Fibroblast of the aortic adventitia (primary cell): ENCODE measurements at places on chromosomes 16 and 17.
A peak's percentile ranks its signal among the peaks of the same experiment; 100 is the strongest.

GRCh38 chr16:57021757-57022156 lies 32.4 kb downstream of the NLRC5 start:
- DNase-seq: no peak

DNA sequence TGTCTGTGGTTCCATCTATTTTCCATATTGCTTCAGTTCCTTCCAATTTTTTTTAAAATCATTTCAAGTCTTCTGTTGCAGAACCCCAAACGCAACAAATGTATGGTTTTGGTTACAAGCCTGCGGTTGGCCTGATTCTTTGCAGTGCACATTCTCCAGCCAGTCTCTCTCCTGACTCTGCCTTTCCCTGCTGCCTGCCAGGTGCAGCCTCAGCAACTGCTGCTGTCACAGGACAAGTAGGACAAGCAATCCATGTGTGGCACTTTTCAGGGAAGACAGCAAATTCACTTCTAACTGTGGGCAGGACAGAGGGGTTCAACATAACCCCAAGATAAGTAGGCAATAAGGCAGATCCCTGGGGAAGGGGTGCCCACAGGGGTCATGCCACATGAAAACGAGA lies 24.2 kb downstream of the EMP2 start:
- no peak for DNase-seq

DNA sequence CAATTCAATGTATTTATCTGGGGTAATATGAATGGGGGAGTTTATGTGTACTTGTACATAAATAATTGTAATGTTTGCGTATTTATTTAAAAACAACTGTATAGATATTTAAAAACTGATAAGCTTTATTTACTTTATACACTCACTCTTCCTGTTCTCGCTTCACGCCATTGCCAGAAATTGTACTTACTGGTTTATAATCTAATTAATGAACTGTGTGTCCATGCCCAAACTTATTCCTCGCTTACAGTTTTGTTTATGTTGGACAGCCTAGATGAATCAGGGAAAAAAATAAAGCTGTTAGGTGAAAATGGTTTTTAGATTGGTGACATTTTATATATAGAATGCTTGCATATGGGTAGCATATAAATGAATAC lies 30.8 kb downstream of the AATF start:
- DNase-seq: no peak

GRCh38 chr16:3992297-3993051 lies 112.0 kb upstream of the CREBBP start:
- no peak for DNase-seq

DNA sequence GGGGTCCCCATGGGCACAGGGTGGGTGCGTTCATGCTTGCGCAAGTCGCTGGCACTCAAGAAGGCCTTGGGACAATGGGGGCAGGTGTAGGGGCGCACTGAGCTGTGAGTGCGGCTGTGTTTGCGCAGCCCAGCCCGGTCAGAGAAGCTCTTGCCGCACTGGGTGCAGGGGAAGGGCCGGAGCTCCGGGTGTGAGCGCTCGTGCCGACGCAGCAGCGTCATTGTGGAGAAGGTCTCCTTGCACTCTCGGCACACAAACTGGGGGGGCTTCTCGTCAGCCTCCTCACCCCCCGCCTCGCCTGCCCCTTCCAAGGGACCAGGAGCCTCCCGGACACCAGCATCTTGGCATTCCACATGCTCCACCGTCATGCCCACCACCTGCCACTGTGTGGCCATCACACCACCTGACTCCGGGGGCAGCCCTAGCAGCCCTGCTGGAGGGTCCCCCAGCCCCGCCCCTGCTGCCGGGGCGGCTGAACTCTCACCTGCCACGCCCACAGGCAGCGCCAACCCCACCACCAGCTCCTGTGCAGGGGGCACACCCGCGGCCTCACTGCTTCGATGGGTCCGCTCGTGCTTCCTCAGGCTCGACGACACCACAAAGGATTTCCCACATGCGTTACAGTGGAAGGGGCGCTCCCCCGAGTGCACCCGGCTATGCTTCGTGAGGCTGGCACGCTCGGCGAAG lies 12.8 kb downstream of the ZNF668 start:
- no peak for DNase-seq

- no peak for DNase-seq
These were observed 185.0 kb upstream of the ZNF469 start for GRCh38 chr16:88197481-88198456.

GRCh38 chr16:4389051-4389955 lies 17.7 kb downstream of the VASN start:
- no peak for DNase-seq

GRCh38 chr17:55500103-55500502 lies 11.1 kb downstream of the SMIM36 start:
- no peak for DNase-seq

GRCh38 chr16:62035115-62036092 lies 834 bp downstream of the CDH8 start:
- no peak for DNase-seq

DNA sequence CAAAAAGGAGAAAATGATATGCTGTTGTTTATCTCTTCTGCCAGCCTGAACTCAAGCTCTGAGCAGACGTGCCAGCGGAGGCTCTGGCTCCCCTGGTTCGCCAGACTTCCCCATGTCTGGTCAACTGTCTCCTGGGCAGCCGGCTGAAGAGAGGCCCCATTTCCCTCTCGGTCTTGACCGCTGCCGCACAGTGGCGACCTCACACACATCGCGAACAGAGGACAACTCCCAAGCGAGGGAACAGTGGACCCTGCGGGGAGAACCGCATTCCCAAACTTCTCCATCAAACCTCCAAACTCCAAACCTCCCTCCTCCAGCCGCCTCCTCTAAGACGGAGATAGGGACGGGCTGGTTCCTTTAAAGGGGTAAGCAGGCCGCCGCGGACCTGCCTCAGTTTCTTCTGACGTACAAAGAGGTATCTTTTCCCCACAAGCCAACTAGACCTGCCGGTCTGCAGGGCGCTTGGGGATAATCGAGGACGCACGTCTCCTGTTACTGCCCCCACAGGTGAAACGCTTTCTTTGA lies 24.9 kb upstream of the RFFL start:
- DNase-seq: peak; percentile 49

GRCh38 chr17:66947311-66947710 lies 17.2 kb upstream of the CACNG4 start:
- no peak for DNase-seq

GRCh38 chr17:8300627-8301242 lies 5.5 kb upstream of the SLC25A35 start:
- DNase-seq: peak; percentile 67

DNA sequence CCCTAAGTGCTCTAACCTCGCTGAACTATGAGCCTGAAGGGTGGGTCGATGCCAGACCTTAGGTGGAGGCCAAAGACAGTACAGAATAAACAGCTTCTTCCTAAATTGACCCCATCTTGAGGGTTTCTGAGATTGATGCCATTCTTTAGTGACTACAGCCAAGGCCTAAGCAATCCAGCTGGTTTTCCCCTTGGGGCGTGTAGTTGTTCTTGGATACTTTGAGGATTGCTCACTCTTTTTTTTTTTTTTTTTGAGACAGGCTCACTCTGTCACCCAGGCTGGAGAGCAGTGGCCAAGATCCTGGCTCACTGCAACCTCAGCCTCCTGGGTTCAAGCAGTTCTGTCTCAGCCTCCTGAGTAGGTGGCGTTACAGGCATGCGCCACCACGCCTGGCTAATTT lies 2.0 kb downstream of the OVCA2 start:
- peak; percentile 76 for DNase-seq

DNA sequence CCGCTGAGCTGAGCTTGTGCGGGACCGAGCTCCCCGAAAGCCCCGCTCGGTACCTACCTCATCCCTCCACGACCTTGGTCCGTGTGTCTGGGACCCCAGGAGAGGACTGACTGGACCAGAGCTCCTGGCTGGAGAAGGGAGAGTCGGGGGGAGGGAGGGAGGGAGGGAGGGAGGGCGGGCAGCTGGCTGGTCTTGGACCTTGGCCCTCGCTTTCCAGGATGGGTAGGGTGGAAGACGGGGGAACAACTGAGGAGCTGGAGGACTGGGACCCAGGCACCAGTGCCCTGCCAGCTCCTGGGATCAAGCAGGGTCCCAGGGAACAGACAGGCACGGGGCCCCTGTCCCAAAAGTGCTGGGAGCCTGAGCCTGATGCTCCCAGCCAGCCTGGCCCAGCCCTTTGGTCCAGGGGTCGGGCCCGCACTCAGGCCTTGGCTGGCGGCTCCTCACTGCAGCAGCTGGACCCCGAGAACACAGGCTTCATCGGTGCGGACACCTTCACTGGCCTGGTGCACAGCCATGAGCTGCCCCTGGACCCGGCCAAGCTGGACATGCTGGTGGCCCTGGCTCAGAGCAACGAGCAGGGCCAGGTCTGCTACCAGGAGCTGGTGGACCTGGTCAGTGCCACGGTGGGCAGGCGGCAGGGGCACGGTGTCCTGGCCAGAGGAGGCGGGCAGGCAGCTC lies 553 bp downstream of the RHBDL1 start:
- DNase-seq: no peak

- no peak for DNase-seq
These were observed 388.5 kb upstream of the CA10 start for GRCh38 chr17:52546990-52547389.

DNA sequence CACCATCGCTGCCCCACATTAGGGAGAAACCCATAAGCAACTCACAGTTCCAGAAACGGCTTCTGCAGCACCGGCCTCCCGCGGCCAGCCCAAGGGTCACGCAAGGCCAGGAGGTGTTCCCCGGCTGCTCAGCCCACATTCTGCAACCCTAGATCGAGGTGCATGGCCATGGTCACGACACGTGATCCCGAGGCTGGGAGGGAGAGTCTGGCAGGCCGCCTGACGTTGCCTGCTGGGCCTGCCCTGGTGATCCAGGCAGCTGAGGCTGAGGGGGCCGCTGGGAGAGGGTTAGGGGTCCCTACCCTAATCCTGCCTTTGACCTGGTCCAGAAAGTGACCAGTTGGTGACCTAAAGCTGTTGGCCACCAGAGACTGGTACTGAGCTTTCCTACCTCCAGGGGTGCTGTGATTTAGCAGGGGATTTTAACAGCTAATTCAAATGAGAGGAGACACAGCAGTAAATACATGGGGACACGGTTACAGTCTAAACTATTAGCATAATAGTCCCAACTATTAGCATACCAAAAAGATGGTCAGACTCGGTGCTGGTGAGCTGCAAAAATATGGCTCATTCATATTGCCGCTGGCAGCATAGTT lies 97.4 kb upstream of the CIBAR2 start:
- DNase-seq: no peak

DNA sequence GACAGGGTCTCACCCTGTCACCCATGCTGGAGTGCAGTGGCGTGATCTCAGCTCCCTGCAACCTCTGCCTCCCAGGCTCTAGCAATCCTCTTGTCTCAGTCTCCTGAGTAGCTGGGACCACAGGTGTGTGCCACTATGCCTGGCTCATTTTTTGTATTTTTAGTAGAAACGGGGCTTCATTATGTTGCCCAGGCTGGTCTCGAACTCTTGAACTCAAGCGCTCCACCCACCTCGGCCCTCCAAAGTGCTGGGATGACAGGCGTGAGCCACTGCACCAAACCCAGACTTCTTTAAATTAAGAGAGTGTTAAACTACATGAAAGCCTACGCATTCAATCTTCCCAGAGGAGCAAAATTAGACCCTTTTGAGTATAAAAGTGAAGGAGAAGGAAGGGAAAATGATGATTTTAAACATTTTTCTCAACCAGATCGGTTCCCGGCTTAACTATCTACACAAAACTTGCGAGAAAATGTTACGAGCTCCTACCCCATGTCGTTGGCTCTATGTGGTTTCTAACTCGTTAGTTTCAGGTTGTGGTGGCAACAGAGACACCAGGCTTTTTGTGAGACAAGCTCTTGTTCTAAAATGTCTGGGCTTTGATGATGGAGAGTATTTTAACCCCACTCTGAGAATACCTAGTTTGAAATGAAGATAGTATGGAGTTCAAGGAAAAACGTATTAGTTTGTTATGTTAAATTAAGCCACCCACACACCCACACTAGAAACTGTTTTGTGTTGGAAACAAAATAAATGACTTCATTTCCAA lies 26.3 kb downstream of the STAT5B start:
- DNase-seq: no peak

DNA sequence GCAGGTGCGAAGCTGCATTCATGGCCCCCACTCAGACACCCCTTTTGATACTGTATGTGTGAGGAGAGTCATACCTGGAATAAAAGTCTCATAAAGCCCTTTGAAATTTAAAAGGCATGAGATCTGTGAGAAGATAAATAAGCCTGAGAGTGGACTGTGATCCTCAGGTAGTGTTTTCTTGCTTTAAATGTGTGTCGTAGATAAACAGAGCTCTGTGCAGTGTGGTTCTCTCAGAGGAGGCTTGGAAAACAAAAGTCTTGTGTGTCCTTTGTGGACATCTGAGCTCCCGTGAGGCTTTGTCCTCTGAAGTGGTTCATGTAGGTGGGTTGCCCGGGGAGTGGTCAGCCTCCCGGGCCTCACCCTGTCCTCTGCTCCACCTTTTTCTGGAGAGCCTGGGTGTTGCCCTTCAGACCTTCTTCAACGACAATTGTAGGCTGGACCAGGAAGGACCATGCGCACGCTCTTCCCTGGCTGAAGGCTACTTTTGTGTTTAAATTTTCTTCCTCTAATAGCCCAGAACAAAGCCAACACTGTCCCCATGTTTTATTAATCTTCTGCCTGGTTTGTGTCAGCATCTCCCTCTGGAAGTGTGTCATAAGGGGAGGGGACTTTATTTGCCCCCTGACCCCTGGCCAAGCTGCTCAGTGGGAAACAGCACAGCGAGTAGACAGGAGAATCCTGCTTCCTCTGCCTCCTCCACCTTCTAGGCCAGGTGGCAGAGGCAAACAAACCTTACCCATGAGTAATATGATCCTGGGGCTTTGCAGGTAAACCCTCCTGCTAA lies 151.2 kb downstream of the MSI2 start:
- no peak for DNase-seq

- no peak for DNase-seq
These were observed 208.5 kb downstream of the STX8 start for GRCh38 chr17:9367156-9367555.

- no peak for DNase-seq
These were observed 41.9 kb downstream of the PIGL start for GRCh38 chr17:16258901-16259300.

GRCh38 chr17:6096201-6097004 lies 26.2 kb downstream of the WSCD1 start:
- DNase-seq: no peak

DNA sequence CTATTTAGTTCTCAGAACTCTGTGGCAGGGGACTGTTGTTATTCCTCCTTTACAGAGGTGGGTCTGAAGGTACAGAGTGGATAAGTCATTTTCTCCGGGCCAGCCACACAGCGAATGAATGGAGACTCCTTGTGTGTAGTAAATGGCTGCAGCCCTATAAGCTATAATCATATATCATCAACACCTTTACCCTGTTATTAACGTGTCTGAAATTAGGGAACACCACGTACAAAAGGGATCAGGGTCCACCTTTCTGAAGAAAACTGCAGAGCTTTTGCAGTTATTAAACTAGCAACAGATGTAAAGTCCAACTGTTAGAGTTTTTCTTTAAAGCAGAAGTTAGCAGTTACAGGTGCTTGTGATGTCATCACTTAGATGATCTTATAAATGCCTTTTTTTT lies 696.7 kb downstream of the MAF start:
- no peak for DNase-seq

GRCh38 chr17:48756830-48757251 lies 28.3 kb upstream of the HOXB13 start:
- no peak for DNase-seq

DNA sequence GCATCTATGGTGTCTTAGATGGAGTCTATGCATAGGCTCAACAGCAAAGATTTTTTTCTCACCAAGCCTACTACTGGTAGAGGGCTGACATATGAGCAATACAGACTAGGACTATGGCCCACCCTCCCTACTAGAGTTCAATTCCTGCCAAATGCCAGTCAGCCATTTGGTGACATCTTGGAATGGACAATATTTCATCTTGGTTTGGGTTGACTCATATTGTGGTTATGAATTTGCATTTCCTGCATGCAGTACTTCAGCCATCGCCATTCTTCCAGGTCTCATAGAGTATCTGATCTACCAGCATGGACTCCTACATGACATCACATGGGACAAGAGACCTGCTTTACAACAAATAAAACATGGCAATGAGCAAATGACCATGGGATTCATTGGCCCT lies 778.1 kb upstream of the SOX9 start:
- no peak for DNase-seq
